KG1 (cell line): ENCODE measurements at places on chromosomes 3 and 15.

GRCh38 chr3:39146611-39147591 lies 6.5 kb downstream of the CSRNP1 start:
- DNase-seq, result peak; percentile 48

GRCh38 chr15:43943511-43943910 lies 116.7 kb downstream of the WDR76 start:
- DNase-seq, result no peak

DNA sequence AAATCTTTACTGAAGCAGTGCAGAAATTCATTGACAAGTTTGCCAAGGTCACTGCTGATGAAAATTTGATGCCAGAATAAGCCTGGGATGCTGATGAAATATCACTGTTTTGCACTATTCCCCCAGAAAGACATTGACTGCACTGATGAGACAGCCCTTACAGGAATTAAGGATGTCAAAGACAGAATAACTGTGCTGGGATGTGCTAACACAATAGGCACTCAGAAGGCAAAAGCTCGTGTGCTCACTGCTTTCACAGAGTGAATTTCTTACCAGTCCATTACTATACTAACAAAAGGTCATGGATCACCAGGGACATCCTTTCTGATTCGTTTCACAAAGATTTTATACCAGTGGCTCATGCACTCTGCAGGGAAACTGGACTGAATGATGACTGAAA lies 69.4 kb downstream of the MCF2L2 start:
- DNase-seq, result no peak

GRCh38 chr3:50520849-50521248 lies 17.4 kb upstream of the CACNA2D2 start:
- DNase-seq, result no peak

DNA sequence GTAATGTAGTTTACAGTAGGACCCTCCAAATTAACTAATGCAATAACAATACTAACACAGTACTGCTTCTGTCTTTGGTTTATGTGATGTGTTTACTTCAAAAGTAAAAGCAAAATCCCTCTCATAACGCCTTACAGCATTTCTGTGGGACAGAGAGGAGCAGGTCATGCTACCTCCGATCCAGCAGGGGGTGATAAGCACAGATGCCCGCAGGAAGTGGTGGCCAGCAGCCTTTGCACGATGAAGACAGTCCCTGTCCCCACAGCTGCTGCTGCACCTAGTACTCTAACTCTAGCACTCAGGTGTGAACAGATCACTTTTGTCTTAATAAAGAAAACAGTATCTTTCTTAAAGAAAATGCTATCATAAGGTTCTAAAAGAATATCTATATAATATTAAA lies 38.3 kb downstream of the ANO10 start:
- no peak for DNase-seq

DNA sequence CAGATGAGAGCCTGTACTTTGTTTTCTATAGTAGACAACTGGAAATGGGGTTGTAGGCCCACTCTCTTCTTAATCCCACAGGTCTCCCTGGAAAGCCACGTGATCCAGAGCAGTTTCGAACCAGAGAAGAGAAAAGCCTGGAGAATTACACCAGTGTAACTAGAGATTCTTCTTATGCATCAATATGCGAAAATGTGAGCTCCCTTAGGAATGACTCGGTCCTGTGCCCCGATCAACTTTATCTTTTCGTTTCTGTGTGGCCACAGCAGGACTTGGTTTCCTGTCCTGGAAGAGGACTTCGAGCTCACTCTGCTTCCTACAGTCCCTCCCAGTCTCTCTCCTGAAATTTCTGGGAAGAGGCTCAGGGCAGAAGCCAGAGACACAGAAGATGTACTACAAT lies 73.8 kb upstream of the TPM1 start:
- DNase-seq, result no peak

GRCh38 chr3:129021140-129021551 lies 20.0 kb downstream of the EFCC1 start:
- DNase-seq, result no peak

- no peak for DNase-seq
These were observed 99.1 kb downstream of the DNASE1L3 start for GRCh38 chr3:58111513-58112184.

- DNase-seq, result no peak
These were observed 36.5 kb upstream of the KLHL6 start for GRCh38 chr3:183591881-183592521.

DNA sequence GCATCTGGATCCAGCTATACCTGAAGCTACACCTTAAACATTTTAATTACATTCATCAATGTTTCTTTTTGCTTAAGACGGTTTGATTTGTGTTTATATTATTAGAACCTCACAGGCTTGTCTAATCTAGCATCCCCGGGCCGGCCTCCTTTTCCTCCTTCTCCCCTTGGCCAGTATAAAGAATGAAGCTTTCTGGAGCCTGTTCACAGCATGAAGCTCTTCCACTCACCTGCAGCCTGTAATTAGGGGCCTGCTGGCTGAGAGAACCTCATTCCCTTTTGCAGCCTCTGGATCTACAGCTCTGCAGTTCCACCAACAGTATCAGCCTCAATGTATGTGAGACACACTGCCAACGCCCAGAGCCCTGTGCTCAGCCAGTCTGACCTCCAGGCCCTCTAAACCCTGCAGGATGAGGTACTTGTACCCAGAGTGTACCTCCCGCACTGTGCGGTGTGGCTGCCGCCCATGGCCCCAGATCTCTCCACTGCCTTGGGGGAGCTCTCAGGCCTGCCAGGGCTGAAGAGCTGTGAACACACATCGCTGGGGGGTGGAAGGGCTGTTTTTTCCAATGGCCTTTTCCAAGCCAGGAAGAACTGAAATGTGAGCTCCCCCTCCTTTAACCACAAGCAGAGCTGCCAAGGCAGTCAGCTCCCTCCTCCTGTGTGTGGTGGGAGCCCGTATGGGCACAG lies 114.7 kb upstream of the ALDH1A3 start:
- DNase-seq, result no peak

DNA sequence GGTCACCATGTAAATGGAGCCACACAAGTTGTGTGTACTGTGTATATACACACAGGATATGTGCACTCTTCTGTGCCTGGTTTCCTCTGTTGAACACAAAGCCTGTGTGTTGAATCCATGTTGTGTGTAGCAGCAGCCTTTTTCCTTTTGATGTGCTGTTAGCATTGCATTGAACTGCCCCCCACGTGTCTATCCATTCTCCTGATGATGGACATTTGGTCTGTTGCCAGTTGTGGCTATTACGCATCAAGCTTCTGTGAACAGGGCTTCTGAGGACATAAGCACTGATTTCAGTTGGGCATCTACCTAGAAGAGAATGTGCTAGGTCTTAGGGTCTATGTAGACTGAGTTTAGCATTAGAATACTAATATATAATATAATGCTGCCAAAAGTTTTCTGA lies 77.4 kb downstream of the LSM3 start:
- no peak for DNase-seq

DNA sequence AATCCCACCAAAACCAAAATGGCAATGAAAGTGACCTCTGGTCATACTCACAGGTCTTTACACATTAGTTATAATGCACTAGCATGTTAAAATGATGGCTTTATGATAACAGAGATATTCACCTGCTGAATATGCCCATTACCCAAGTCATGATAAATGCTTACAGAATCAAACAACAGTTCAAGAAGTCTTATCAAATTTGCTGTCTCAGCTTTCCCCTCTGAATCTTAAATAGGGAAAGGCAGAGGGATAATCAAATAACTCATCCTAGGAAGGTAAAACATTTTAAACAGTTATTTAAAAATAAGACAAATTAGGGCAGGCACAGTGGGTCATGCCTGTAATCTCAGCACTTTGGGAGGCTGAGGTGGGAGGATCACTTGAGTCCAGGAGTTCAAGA lies 52.8 kb upstream of the CRBN start:
- DNase-seq, result no peak

GRCh38 chr3:8734137-8734878 lies 706 bp downstream of the CAV3 start:
- DNase-seq, result no peak

DNA sequence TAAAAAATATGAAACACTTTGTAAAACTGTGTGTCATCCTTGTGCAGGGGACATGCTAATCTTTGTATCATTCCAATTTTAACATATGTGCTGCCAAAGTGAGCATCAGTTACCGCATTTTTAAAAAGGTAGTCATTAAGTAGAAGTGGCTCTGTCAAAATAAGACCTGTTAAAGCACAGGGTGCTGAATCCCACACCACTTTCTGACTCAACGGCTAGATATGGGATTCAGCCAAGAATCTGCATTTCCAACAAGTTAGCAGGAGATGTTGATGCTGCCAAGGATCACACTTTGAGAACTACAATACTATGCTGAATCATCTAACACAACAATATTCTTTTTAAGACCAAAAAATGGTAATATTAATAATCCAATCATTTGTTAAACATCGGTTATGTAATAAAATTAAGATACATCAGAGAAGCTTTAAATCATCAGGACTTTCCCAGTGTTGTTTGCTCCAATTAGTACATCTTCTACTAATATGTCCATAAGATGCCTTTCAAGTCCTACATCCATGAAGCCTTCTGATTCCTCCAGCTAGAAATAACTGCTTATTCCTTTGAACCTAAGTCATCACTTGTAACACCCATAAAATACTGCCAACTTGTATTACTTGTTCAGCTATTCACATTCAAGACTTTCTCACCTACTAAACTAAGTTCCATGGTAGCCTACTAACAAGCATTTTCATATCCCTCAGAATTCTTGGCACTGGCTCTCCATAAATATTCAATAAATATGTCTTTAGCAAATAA lies 71.1 kb downstream of the TBL1XR1 start:
- DNase-seq, result no peak

DNA sequence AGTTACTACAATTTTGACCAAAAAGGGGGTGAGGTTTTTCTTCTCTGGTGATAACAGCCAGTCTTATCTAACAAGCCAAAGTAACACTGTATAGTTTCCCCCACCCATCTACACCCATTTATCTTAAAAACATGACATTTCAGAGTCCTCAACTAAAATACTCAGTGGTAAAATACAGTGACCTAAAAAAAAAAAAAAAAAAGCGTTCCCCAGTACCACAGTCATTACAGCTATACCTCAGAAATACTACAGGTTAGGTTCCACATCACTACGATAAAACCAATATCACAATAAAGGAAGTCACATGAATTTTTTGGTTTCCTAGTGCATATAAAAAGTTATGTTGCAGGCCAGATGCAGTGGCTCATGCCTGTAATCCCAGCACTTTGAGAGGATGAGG lies 13.8 kb downstream of the DENND4A start:
- no peak for DNase-seq

GRCh38 chr3:107523539-107524325 lies 970 bp downstream of the BBX start:
- peak; percentile 59 for DNase-seq

DNA sequence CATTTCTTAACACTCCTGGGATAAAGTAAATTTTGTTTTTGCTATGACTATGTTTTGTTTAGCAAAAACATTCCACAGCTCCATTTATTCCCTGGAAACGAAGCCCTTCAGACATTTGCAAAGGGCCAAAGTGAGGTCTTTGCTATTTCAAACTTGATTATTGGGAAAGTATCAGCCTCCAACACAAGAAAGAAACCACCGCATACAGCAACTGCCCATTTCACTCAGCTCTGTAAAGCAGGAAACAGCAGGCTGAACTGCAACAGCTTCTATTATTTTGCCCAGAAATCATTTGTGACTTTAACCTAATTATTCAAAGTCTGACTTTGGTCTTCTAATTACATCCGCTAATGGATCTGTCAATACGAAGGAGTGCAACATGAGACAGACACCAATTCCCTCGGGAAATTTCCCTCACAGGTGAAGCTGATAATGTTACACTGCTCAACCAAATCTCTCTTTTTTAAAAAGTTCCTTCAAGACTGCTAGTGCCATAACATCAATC lies 72.1 kb downstream of the RFTN1 start:
- DNase-seq, result no peak
